ENCODE measurements at places on chromosomes 3 and 15.

GRCh38 chr3:62361824-62362223 lies 11.5 kb downstream of the FEZF2 start:
- no peak for DNase-seq

- DNase-seq, result no peak
Observed at GRCh38 chr3:180922242-180922641, 9.8 kb downstream of the FXR1 start.

DNA sequence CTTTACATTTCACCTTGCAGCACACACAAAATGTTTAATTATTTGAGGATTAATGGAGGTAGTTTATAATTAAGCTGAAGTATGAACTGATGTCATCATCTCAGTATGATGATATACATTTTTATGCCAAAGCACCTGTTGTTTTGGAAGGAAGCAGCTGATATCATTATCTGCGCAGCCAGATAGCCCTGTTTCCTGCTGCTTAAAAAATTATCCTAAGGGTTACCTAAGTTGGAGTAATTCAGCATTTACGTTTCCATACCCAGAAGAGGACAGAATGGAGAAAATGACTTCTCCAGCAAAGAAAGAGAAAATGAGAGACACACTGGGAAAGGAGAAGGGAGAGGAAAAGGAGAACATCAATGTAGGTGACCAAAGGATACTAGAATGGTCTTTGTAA lies 370.3 kb upstream of the PLSCR5 start:
- DNase-seq, result no peak

GRCh38 chr3:195080125-195080524 lies 190.8 kb downstream of the XXYLT1 start:
- DNase-seq, result no peak

Measured in stimulated activated CD8-positive, alpha-beta memory T cell treated with anti-CD3 and anti-CD28 coated beads, Interleukin-4, amount 100 ng/mL, for 1 hour (primary cell).